ENCODE measurements at places on chromosomes 7 and 10. TPM values are rescaled to one million over a fixed set of nuclear protein-coding genes. Genes with fewer than 3 reads are reported as not detected.

DNA sequence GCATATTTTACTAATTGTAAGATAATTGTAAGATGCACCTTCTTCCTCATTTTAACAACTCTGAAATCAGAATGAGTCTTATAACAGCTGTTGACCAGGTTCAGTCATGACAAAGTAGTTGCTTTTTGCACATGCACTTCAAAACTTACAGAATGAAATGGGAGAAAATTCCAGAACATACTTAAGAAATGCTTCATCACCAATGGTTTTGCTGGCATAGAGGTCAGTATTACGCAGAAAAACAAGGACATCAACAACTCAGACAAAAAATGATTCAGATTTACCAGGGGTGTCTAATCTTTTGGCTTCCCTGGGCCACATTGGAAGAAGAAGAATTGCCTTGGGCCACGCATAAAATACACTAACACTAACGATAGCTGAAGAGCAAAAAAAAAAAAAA lies 13.3 kb downstream of the COL28A1 start:
- no peak for DNase-seq

The LLCFC1 gene
- not detected for total RNA-seq

The GNGT1 gene
- total RNA-seq: not detected

DNA sequence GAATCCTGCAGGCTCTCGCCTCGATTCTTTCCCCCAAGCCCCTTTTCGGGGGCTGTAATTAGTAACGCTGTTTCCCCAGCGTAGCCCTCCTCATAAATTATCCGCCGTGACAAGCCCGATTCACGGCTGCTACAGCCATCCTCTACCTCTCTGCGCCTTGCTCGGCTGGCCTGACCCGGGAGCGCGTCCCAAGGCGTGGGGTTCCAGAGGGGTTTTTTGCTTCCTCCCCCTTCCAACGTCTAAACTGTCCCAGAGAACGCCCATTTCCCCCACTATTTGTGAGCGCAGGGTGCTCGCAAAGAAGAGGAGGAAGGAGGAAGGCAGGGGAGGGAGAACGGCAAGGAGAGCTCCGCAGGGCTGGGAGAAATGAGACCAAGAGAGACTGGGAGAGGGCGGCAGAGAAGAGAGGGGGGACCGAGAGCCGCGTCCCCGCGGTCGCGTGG lies 880 bp downstream of the HOXA5 start:
- DNase-seq: no peak

DNA sequence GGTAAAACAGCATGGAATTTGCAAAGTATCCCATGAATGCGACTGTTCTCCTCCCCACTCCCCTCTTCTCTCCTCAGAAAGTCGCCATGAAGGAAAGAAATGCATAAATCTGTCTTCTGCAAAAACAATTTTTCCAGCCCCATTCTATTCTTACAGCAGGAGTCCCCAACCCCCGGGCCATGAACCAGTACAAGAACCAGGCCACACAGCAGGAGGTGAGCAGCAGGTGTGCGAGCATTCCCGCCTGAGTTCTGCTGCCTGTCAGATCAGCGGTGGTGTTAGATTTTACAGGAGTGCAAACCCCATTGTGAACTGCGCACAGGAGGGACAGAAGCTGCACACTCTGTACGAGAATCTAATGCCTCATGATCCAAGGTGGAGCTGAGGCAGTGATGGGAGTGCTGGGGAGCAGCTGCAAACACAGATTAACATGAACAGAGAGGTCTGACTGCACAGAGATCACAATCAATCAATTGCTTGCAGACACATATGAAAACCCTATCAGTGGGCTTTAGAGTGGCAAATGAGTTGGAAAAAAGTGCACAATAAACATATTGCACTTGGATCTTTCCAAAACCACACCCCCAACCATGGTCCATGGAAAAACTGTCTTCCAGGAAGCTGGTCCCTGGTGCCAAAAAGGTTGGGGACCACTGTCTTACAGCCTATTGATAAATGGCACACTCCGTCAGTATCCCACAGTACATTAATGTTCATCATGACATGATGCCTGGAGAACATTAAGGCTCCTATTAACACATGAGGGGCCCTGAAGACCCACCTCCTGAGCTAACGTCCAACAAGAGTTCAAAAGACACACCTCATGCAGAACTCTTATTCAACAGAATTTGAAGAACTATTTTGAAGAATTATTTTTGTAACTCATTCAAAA lies 205.0 kb downstream of the PTPRN2 start:
- no peak for DNase-seq

The HTRA1 gene
- total RNA-seq: 110 TPM

The NPTX2 gene
- 0.46 TPM for total RNA-seq

The CFTR gene
- total RNA-seq: 8.7 TPM

The PTPN20 gene
- total RNA-seq: 5.5 TPM

The AKR1C4 gene
- total RNA-seq: not detected

GRCh38 chr7:87129848-87130247 lies 22.4 kb upstream of the DMTF1 start:
- no peak for DNase-seq

DNA sequence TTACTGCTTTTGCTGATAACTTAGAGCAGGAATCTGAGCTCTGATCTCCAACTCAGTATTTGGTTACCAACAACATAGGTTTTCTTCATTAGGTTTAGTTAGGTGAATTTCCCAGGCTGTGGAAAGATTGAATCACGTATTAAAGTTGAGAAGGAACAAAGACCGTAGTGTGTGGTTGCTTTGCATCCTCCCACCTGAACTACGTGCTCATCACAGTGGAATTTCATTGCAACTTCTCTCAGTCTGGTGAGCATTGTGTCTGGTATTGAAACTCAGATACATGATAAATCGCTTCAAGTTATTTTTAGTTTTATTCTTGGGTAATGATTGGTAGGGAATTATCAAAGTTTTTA lies 139.4 kb upstream of the AKR1E2 start:
- peak; percentile 95 for DNase-seq

GRCh38 chr10:73225518-73225917 lies 21.5 kb downstream of the DNAJC9 start:
- no peak for DNase-seq

GRCh38 chr10:21340331-21340730 lies 185.2 kb downstream of the SKIDA1 start:
- no peak for DNase-seq

DNA sequence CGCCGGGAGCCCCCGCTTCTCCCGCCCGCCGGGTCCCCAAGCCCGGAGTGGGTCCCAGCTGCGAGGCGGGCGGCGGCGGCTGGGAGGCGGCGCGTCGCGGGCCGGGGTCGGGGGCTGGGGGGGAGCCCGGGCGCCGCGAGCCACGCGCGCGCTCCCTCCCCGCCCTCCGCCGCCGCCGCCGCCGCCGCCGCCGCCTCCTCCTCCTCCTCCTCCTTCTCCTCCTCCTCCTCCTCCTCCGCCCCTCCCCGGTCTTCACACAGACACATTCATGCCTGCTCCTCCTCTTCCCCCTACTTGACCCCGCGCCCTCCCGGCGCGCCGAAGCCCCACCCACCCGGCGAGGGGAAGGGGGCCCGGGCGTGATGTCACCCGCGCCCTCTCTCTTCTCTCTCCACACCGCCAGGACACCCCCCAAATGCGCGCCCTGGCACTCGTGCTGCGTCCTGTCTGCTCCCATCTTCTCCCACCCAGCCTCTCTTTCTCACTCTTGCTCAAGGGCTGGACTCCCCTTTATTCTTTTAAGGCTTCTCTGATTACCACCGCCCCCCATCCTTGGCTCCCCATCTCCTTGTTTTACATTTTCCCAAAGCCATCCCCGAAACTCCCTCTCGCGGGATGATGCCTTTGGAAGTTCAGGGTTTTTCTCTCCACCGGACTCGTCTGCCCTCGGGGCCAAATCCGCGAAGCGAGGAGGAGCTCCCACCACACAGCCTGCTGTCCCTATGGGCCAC lies 967 bp upstream of the GLI3 start:
- DNase-seq: no peak

The GPER1 gene
- total RNA-seq: 0.55 TPM

DNA sequence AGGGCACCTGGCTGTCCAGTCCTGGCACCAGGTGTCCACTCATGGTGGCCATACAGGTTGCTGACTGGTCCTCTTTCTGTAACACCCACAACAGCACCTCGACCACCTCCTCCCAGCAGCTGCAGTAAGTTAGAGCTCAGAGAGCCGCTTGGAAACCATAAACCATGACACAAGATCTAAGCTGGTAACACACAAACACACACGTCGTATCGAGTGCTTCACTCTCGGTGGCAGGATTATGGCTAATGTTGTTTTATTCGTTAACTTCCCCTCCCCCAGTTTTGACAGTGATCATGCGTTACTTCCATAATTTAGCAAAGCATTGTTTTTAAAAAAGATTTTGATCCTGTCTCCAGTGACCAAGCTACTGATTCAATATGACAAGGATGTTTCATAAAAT lies 59.7 kb downstream of the CAMK2B start:
- DNase-seq: no peak

- DNase-seq: no peak
Observed at GRCh38 chr10:113239566-113240350, 289.7 kb downstream of the TCF7L2 start.

DNA sequence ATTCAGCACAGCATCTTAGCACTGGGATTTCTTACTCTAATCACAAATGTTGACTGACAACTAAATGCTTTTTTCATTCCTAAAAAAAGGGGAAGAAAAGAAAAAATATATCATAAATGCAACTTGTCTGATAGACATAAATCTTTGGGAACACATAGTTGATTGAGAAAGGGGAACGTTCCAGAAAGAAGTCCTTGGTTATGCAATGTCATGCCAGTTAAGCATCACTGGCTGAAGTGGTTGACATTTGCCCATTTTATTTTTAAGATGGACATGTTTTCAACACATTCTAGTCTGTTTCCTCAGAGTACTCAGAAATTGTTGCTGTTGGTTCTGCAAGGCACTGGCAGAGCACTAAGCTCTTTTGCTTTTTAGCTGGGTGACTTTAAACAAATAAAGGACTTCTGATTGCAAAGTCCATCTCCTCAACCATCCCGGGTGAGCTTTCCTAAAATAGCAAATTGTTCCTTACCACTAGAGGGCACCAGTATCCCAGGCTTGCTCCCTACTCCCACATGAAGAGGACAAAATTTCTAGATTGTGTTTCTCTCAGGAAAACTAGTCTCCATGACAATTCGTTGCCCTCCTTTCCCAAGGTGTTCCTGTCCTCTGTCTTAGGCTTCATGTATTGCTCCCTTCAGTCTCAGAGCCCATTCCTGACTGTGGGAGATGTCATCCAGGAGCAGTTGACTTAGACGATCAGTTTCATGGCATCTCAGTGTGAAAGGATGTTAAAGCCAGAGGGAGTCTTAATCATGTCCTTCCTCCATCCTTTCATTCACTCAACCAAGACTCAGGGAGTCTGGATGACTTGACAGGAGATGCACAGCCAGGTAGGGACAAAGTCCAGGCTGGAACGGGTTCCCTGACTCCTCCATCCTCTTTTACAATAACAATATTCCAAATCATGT lies 23.9 kb downstream of the OPALIN start:
- DNase-seq: no peak

DNA sequence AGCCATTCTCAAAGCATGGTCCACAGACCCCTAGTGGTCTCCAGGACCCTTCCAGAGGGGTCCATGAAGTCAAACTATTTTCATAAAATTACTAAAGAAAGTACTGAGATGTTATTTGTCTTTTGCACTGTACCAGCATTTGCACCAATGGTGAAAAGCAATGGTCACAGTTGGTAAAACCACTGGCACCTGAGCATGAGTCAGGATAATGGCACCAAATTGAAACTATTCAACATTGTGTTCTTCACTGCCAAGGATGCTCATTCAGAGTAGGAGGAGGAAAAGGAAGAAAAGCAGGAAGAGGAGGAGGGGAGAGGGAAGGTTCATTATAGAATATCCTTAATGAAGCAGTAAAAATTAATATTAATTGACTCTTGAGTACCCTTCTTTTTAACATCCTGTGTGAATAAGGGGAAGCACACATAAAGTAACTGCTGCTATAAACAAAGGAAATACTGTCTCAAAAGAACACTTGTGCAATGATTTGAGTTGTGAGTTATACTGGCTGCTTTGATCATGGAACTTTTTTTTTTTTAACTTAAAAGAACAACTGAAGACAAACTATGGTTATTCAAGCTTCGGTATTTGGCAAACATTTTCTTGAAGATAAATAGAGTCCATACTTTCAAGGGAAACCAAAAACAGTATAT lies 60.2 kb downstream of the MPP7 start:
- DNase-seq: no peak

The NANOS1 gene
- total RNA-seq: 0.88 TPM

DNA sequence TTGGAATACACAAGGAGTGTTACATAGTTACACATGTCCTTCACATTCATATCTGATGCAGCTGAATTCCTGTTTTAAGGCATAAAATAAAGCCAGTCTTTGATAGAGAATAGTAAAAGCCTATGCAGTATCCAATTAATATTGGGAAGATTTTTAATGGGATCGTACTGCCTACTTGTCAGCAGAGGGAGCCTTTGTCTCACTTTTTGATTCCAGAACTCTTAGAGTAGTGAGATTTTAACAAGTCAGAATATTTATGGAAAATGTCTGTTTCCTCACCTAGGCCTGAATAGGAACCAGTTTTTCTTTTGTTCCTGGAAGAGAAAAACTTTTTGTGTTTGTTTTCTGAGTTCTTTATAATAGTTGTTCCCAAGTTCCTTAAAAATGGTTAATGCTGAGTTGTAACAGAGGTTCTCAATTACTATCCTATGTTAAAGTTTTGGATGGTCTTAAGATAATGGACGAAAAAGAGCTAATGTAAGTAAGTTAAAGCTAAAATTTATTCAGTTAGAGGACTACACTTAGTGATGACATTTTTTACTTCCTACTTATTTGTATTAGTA lies 114.0 kb downstream of the BBS9 start:
- DNase-seq: no peak

GRCh38 chr10:115164220-115164619 lies 71.1 kb downstream of the ATRNL1 start:
- no peak for DNase-seq

- no peak for DNase-seq
Observed at GRCh38 chr10:30357075-30357801, 8.2 kb upstream of the MTPAP start.

DNA sequence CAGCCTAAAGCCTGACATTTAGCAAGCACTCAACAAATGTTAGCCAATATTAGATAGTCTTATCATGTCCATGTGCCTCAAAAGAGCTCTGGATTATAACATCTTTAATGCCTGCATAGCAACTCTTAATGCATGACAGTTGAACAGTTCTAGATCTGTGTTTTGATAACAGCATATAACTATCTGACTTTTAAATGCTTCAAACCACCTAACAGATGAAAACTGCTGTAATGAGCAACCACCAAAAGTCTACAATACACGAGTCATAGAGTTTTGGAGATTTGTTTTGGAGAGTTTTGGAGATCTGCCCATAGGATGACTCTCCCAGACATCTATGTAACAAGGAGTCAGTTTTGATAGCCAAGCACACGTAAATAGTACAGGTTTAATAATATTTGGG lies 227.3 kb downstream of the TWIST1 start:
- DNase-seq: no peak

DNA sequence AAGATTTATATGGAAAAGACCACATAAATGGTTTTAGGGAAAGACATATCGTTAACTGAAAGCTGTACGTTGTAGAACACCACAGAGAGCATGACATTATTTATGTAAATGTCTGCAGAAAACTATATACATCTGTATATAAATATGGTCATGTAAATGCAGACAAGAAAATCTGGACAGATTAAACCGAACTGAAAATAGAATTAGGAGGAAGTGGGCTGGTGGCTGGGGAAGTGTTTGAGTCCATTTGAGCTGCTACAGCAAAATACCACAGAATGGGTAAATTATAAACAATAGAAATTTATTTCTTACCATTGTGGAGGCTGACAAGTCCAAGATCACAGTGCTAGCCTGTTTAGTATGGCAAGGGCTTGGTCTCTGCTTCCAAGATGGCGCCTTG lies 56.3 kb upstream of the USP6NL start:
- DNase-seq: no peak
